ENCODE measurements at places on chromosomes 6 and 20.

GRCh38 chr6:30689022-30689865, 1.5 kb downstream of the NRM start:
- no peak for DNase-seq

- no peak for DNase-seq
Measured at GRCh38 chr6:146305951-146306350, 237.7 kb upstream of the RAB32 start.

DNA sequence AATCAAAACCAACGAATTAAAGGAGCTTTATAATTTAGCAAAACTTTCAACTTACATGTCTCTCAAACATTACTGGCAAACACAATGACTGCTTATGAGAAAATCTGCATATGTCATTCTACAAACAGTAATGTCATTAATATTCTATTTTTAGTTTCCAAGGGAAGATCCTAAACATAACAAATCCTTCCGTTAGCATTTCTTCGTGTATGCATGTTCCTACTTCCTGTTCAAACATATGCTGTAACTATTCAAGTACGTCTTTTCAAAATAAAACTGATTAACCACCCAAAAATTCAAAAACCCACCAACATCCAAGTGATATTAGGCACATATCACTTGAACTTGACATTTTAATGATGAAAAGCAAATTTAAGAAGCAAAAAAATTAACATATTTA, 131.3 kb downstream of the HACE1 start:
- DNase-seq, result no peak

GRCh38 chr6:113530769-113531168, 326.4 kb upstream of the MARCKS start:
- DNase-seq, result no peak

DNA sequence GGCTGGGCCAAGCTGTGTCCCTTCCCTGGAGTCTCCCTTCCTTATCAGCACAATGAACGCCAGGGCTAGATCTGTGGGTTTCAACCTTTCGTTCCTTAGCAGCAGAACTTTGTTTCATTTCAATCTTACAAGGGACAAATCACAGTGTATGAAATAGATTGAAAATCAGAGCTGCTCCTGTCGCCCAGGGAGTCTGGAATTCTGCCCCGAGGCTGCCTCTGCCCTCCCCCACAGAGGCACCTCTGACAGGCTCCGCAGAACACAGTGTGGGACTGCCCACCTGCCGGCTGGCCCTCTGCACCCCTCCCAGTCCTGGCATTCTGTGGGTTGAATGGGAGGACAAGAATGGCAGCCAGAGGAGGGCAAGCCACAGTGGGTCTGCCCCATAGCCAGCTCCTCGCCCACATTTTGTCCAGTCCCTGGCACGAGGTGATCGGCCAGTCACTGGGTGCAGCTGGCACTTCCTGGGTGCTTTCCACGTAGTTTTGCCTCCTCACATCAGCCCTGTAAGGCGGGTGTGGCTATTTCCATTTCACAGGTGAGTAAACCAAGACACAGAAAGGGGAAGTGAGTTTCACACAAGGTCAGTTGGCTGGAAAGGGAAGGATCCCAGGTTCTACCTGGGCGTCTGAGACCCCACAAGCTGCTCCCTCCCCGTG, 26.1 kb downstream of the MANBAL start:
- no peak for DNase-seq

DNA sequence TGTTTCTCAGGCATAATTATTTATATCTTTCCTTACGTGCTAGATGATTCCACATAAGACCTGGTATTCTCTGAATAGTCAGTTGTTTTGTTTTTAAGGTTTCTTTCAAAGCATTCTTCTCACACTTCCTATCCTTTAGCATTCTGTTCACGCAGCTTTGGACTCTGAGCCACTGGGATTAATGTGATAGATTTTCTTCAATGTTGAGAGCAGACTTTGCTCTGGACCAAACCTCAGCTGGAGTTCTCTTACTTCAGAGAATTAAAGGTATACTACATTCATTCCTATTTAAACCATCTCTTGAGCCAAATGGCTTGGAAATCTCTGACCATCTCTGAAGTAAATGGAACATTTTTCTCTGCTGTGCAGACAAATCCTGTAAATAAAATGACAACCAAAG, 70.7 kb upstream of the TRAF3IP2 start:
- no peak for DNase-seq

DNA sequence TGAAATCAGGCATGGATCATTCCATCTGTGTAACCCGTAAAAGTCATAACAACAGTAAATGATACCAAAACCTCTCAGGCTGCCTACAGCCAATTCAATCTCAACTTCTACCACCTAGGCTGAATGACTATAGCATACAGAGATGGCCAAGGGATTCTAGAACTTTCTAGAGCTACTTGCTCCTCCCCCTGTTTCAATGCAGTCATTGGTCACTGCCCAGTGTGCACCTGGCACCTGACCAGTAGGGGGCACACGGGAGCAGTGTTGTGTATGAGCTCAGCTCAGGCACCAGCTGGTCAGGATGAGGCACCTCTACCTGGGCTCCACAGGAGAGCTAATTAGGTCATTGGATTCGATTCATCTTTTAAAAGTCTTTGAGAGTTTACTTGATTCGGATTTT, 86.2 kb downstream of the PLEKHG1 start:
- peak; percentile 20 for DNase-seq

DNA sequence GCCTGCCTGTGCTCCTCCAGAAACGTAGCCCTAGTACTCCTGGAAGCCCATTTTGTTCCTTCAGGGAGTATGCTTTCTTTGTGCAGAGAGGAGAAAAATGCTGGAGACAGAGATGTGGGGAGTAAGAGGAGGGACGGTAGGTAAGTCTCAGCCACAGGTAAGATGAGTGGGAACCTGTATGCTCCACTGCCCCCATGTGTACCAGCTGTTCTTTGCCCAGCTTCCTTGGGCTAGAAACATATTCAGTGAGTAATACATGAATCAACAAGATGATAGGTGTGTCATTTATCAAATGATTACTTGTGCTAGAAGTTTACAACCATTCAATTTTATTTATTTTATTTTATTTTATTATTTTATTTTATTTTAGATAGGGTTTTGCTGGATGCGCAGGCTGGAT, 13.6 kb upstream of the CEP85L start:
- no peak for DNase-seq

Measured in SW 1271 (cell line).